ENCODE measurements at places on chromosomes 4 and X.

GRCh38 chrX:20637351-20637750 is 370.6 kb upstream of the RPS6KA3 start:
- DNase-seq = no peak

DNA sequence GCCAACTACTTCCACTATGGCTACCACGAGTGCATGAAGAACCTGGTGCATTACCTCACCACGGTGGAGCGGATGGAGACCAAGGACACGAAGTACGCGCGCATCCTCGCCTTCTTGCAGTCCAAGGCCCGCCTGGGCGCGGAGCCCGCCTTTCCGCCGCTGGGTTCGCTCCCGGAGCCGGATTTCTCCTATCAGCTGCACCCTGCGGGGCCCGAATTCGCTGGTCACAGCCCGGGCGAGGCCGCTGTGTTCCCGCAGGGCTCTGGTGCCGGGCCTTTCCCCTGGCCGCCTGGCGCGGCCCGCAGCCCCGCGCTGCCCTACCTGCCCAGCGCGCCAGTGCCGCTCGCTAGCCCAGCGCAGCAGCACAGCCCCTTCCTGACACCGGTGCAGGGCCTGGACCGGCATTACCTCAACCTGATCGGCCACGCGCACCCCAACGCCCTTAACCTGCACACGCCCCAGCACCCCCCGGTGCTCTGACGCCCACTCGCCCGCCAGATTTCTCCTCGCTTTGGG is 2.1 kb downstream of the HELT start:
- DNase-seq = peak; percentile 74

DNA sequence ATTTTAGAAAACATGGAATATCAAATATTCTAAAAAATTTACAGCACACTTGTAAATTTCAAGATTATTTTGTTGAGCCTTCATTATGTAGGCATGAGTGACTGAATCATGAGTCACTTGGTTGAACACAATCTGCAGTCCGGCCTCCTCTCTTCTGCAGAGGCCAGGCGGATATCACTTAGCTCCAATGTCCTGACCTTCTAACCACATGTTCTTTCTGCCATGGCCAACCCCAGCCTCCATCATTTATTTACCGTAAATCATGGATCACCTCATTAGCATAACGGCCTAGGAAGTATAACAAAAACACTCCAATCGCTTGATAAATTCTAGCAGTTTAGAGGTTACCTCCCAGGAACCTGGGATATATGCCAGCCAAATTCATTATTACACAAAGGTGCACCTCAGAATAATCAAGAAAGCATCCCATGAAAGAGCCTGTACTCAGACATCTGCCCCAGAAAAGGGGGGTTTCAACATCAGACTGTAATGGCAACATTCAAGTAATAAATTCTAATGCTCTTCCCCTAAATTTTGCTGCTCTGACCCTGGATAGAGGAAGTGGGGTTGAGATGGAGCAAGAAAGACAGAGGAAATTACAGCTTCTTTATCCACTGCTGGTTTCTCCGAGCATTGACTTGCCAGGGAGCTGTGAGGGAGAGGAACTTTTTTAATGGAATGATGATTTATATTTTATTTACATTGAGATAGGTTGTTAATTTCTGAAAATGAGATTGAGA is 2153.6 kb upstream of the AGA start:
- DNase-seq = peak; percentile 14

GRCh38 chr4:110085131-110085530 is 113.3 kb downstream of the ELOVL6 start:
- no peak for DNase-seq

DNA sequence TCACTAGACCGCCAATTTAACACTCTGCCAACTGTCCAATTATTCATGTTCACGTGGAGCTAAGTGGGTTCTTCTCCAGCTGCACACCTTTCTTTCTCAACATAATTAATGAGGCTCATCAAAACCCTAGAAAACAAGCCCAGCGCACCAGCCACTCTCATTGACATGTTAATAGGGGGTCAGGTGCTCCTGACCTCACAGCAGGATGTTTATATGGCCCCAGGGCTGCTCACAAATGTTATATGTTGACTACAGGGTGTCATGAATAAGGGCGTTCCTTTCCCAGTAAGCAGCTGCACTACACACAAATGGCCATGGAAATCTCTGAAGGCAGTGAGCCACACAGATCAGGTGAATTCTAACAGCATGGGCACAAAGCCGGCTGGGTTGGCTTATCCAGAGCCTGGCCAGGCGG is 209.8 kb downstream of the MGST2 start:
- peak; percentile 54 for DNase-seq

DNA sequence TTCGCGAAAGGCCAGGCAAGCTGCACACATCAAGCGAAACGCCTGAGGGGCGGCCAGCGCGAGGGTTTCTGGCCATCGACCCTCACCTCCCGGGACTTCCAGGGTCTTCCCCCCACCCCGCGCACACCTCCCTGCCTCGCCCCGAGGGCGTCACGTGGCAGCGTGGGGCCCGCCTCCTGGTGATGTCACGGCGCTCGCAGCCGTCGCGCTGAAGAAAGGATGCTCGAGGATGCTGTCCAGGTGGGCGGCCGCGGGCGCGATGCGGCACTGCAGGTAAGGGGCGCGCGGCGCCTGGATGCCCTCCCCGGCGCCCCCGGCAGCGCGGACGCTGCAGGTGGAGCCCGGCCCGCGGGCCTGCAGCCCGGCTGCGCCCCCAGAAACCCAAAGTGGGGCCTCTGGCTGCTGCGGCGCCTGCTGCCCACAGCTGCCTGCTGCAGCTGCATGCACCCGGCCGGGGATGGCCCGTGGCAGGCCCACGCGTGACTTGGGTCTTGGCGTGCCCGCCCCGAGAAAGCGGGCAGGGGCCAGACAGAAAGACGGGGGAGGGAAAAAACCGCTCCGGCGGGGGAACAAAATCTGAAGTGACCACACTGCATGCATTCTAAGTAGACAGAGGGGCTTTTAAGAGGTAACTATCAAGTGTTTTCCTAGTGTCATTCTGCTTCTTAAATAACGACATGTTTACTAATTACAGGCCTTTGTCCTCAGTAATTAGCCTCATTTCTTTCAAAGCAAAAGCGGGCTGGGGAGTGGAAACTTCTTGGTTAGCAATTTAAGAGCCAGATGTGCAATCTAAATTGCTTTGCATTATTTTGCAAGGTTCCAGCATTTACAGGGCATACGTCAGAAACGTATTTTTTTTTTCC is 1.7 kb downstream of the CLCN4 start:
- peak; percentile 25 for DNase-seq

GRCh38 chr4:144518181-144518895 is 127.6 kb upstream of the HHIP start:
- DNase-seq = no peak

- no peak for DNase-seq
Measured at GRCh38 chr4:14333616-14334015, 668.7 kb upstream of the CPEB2 start.

DNA sequence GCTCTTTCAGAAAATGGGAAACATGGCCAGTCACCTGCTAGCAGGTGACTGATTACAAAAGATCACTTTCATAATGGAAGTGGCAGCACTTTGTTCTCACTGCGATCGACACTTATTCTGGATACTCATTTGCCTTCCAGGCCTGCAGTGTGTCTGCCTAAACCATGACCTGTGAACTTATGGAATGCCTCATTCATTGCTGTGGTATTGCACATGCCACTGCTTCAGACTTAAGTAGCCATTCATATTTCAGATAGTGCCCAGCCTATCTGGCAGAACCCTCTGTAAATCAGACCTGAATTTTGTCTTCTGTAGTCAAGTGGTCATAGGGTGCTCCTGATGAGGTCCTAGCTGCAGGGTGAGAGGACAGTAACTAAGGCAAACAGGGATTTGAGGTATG is 23.3 kb upstream of the MGST2 start:
- DNase-seq = no peak

DNA sequence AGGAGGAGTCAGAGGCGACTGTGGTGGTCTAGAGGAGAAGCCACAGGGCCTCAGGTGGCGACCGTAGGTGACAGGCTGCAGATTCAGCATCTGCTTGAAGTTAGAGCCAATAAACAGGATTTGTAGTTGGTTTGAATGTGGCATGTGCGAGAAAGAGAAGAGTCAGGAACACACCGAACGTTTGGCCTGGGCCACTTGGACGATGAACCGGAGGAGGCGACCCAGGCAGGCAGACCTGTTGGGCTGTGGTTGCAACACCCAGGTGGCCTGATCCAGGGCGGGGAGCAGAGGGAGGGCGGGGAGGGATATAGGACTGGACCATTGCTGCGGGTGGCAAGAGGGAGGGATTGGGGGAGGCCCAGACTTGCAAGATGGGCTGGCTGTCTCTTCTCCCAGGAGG is 10.0 kb upstream of the PSAPL1 start:
- no peak for DNase-seq

- DNase-seq = no peak
Measured at GRCh38 chr4:138685316-138685715, 330.3 kb upstream of the NOCT start.

- no peak for DNase-seq
Measured at GRCh38 chr4:185265942-185266341, 56.5 kb downstream of the SNX25 start.

GRCh38 chr4:84058201-84058600 is 440.9 kb downstream of the NKX6-1 start:
- DNase-seq = no peak

DNA sequence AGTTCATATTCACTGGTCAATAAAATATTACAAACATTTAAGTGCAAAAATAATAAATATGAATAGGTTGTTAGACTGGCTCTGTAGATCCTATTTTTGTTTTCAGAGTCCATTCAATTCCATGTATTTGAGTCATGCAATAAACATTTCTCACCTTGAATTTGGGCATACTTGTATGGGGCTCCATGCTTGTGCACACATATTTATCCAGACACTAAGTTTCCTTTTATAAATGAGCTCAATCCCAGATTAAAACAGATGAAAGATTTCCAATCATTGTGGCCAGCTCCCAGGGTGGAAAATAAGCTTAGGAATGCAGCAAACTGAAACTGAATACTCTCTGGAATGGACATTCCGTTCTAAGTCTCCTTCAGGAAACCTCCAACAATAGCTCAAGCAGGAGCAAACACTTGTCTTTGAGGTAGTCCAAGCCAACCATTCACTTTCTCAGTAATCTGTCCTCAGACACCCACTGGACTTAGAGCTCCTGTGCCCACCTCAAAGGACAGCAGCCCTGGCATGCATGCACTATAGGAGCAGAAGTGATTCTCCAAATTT is 16.4 kb downstream of the DMD start:
- no peak for DNase-seq

DNA sequence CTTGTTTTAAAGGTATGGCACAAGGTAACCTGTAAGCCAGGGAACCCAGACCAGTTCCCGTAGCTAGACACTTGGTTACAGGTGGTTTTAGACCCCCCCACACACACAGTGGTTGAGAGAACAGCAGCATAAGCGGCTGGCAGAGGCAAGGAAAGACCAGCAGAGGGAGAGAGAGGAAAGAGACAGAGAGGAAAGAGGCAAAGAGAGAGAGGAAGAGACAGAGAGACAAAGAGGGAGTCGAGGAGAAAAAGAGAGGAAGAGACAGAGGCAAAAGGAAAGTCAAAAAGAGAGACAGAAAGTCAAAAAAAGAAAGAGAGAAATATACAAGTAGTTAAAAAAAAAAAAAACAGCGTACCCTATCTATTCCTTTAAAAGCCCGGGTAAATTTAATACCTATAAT is 19.5 kb upstream of the PCSK1N start:
- no peak for DNase-seq

GRCh38 chrX:105475801-105476200 is 255.3 kb upstream of the TEX13A start:
- DNase-seq = no peak

DNA sequence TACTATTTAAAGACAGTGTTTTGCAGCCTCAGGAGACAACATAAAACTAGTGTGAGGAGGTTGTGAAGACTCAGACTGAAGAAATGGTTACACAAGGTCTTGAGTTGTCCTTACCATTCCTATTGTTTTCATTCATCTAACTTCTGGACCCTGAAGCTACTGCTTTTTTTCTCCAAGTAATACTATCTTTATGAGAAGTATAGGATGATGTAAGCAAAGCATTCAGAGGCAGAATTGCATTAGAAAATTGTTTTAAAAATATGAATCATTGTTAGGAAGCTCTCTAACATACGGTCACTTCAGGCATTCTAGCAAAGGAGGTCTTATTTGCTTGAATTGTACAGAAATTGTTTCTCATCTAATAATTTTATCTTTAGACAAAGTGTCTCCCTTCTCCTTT is 357.8 kb downstream of the TLL1 start:
- DNase-seq = no peak

DNA sequence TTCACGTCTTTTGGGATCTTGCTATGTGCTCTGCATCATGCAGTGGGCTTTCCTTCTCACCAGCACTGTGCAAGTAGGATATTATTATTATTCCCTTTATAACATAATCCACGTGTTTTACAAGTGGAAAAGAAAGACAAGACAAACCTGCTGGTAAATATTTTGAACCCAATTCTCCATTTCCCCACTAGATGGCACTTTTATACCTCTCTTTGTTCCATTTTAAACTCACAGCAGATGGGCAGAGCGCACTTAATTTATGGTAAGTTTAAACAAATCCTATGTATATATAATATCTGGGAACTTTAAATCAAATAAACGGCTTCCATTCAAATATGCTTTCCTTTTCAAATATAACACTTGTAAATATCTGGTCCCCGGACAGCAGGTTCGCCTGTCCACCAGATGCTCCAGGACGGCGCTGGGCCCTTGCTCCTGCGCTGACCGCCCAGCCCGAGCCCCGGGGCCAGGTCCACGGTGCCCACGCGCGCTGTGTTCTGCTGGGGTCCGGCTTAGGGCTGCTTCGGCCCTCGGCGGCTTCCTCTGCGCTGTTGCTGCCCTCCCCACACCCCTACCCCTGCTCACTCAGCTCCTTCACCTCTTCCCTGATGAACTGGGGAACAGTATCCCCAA is 31.1 kb downstream of the F11 start:
- peak; percentile 31 for DNase-seq

DNA sequence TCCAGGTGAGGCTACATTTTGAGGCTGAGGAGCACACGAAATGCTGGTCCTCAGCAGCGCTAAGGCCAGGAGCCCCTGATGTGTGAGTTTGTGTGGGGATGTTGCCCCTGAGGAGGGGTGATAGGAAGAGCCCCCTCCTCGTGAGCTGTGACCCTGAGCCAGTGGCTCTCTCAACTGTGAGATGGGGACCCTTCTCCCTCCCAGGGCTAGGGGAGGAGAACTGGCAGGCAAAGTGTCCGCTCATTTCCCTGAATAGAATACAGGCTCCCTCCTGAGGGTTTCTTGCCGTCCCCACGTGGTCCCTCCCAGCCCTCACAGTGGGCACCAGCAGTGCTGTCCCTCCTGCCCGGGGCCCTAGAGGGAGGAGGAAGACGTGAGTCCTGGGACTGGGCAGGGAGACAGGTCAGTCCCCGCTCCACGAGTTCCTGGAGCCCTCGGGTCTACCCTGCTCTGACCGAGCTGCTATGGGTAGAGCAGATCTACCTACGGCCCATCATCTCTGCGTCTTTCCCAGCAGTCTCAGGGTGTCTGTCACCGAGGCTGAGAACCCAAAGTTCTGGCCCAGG is 21.0 kb upstream of the TBC1D14 start:
- DNase-seq = no peak

- no peak for DNase-seq
Measured at GRCh38 chr4:106355193-106355592, 13.4 kb downstream of the GIMD1 start.

GRCh38 chr4:88356771-88357170 is 21.9 kb upstream of the HERC6 start:
- DNase-seq = no peak

Measured in right kidney (tissue), 9 donors.